ENCODE measurements at places on chromosomes 5 and 9.

DNA sequence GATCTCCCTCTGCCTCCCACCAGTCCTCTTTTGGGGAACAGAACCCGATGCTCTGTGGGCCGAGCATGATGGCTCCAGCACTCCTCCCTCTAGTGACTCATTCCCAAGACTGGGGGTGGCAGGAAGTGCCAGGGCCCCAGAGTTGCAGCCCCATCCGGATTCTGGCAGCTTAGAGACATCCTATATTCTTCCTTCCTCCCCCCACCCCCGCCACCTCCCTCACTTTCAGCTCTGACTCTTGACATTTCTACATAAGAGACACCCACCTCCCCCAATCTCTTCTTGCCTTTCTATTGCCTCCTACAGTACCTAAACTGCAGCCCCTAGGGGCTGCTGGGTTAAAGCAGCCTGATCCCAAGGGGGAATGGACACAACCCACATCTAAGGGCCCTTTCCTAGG lies 47.1 kb upstream of the MATR3 start:
- peak; percentile 27 for DNase-seq

DNA sequence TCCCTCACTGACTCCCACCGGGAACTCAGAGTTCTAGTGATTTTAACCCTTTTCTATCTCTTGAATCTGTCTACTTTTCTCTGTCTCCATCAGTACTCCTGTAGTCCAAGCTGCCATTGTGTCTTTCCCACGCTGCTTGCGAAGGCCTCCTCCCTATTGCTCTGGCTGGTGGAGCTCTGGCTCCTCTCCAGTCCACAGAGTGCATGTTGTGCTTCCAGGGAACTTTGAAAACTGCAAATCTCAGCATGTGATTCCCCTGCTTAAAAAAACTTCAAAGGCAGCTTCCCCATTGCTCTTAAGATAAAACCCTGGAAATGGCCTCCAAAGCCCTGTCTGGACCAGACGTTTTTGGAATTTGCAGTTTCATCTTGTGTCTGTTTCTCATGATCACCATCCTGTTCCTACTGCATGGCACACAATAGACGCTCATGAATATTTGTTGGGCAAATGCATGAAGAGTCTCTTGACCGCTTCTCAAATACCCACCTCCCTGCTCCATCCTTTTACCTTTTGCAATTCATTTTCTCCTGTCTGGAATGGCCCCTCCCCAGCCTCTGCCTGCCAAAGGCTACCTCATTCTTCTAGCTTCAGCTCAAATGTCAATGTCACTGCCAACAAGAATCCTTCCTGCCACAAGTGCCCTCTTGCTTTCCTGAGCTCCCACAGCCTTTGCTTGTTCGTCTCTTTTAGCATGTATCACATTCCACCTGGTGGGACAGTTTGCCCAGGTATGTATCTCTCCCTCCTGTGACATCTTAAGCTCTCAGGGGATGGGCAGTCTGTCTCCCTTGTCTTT lies 293.2 kb downstream of the ARHGAP26 start:
- DNase-seq = no peak

- no peak for DNase-seq
These were observed 37.1 kb downstream of the CDH18 start for GRCh38 chr5:19950897-19951296.

DNA sequence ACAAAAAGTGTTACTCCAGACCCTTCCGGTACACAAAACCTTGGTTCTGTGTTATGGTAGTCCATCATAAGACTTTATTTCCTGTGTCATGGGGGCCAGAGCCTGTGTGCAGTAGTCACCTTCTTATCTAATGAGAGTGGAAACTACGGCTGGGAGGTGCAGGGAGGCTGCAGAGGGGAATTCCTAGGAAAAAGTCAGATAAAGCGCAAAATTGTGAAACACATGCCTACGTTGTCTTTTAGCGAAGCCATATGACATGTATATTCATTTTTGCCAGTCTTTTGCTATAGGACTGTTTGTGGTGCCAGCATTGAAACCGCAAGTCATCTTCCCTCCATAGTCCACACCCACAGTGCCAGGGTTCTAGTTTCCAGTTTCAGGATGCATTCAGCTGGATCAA lies 80.7 kb downstream of the PPARGC1B start:
- DNase-seq = no peak

DNA sequence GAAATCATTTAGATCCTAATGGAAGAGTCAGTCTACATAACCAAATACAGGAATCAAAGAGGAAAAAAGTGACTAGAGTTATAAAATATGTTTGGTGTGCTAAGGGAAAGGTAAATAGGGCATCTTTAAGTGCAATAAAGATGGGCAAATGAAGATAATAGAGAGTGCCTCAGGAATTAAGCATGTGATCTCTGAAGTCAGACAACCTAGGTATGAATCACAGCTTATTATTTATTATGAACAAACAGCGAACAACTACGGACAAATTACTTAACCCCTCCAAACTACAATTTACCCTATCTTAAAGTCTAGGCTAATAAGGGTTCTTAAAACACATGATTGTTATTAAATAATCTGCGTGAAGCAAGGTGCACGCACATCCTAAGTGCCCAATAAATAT lies 910.2 kb upstream of the DMAC1 start:
- no peak for DNase-seq

- DNase-seq = no peak
These were observed 12.2 kb downstream of the MEGF9 start for GRCh38 chr9:120702075-120702474.

GRCh38 chr5:107195890-107196395 lies 474.8 kb downstream of the EFNA5 start:
- no peak for DNase-seq

GRCh38 chr5:147140558-147140957 lies 94.3 kb upstream of the STK32A start:
- DNase-seq = no peak

- DNase-seq = no peak
These were observed 61.0 kb upstream of the ADAMTS2 start for GRCh38 chr5:179406031-179406961.

DNA sequence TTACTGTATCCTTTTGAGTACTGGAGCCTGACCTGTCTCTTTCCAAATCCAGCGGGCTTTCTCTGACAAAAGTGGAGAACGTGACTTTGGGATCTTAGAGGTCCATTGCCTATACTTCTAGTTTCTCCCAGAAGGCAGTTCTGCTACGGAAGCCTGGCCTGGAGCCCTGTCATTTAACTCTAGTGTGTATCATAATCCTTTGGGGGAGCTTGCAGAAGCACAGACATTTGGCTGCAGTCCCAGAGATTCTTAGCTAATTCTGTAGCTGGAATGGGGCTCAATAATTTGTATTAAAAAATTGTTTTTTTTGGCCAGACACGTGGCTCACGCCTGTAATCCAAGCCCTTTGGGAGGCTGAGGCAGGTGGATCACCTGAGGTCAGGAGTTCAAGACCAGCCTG lies 3.0 kb downstream of the HARS2 start:
- no peak for DNase-seq
